ENCODE measurements at places on chromosomes 12 and 14.

GRCh38 chr12:53213348-53213747 is 6.3 kb upstream of the ITGB7 start:
- DNase-seq = no peak

- DNase-seq = no peak
Measured at GRCh38 chr12:30181334-30181733, 397.6 kb upstream of the TMTC1 start.

- DNase-seq = no peak
Measured at GRCh38 chr14:68966872-68967301, 12.2 kb downstream of the ACTN1 start.

- no peak for DNase-seq
Measured at GRCh38 chr12:132675757-132676432, 11.2 kb downstream of the POLE start.

- no peak for DNase-seq
Measured at GRCh38 chr12:80422550-80422949, 21.5 kb upstream of the PTPRQ start.

GRCh38 chr12:103799504-103799856 is 41.6 kb downstream of the NT5DC3 start:
- DNase-seq = no peak

- DNase-seq = no peak
Measured at GRCh38 chr14:93054006-93054405, 61.7 kb downstream of the ITPK1 start.

GRCh38 chr12:95336387-95337067 is 118.9 kb downstream of the VEZT start:
- DNase-seq = peak; percentile 32
